ENCODE measurements at places on chromosomes 16 and 17.

- DNase-seq: no peak
Observed at GRCh38 chr16:78804058-78804735, 704.7 kb downstream of the WWOX start.

DNA sequence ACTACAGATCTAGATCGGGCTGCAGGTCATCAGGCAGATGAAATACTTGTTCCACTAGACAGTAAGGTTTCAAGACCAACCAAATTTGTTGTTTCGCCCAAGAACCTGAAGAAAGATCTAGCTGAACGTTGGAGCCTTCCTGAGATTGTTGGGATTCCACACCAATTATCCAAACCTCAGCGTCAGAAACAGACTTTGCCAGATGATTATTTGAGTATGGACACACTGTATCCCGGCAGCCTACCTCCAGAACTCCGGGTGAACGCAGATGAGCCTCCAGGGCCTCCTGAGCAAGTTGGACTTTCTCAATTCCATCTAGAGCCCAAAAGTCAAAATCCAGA is 14.4 kb downstream of the LRRC37B start:
- DNase-seq: no peak

GRCh38 chr17:43636426-43636825 is 25.3 kb downstream of the MEOX1 start:
- DNase-seq: no peak

- no peak for DNase-seq
Observed at GRCh38 chr16:14069818-14070217, 1.3 kb upstream of the MRTFB start.

GRCh38 chr17:19274893-19275292 is 37.7 kb downstream of the EPN2 start:
- DNase-seq: peak; percentile 46

DNA sequence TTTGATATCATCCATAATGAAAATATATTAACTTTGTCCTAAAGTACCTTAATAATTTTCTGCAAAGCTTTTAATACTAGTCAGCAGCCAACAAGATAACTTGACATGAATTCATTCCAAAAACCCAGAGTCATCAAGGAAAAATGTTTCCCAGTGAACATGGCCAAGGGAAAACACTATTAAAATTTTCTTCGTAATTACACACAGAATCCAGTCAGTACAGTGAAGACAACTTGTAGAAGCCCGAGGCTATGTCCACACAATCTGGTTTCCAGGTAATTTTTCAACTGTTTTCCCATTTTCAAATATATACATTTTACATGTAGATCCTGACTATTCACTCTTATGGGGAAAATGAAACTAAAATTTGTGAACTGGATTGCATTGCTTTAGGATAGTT is 600.9 kb downstream of the CDH8 start:
- peak; percentile 32 for DNase-seq

GRCh38 chr16:11187522-11188023 is 68.4 kb downstream of the SOCS1 start:
- DNase-seq: no peak

GRCh38 chr16:29848420-29849297 is 14.4 kb downstream of the CDIPT start:
- peak; percentile 63 for DNase-seq

DNA sequence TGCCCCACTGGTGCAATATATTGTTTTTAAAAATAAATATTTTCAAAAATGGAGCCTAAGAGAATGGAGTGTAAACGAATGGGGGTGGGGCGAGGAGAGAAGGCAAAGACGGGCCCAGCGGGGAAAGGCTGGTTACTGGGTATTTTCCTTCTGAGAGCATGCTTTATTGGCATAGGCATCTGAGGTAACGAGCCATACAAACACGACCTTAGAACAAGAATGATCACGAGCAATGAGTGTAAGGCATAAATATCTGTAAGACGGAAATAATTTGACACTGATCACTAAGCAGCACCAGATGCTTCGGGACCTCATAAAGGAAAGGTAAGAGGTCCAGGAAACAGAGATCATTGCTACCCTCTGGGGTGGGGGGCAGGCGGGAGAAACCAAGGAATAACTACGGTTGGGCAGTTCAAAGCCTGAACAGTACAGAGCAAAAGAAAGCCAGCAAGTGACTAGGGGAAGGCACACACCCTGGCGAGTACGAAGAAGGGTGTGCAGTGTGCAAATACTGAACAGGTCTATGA is 959 bp downstream of the SSH2 start:
- peak; percentile 24 for DNase-seq

GRCh38 chr17:57999496-58000017 is 7.5 kb downstream of the SRSF1 start:
- peak; percentile 72 for DNase-seq

DNA sequence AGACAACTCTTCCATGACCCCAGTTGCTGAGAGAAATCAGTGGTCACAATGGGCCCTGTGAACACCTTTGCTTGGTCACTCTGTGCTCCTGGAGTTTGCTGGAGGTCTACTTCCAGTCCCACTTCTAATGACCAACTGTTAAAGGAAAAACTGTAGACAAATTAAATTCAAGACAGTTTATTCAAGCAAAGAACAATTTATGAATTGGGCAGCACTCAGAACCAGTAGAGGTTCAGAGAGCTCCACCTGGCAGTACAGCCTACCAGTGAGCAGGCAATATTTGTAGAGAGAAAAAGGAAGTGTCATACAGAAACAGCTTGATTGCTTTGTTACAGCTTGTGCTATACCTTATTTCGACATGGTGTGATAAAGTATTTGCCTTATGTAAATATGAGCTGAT is 116.5 kb downstream of the HS3ST3B1 start:
- no peak for DNase-seq

GRCh38 chr17:74267987-74268499 is 6.0 kb upstream of the DNAI2 start:
- DNase-seq: no peak

- no peak for DNase-seq
Observed at GRCh38 chr16:24297375-24297774, 41.2 kb downstream of the CACNG3 start.

Data from fibroblast of skin of scalp (primary cell).